ENCODE measurements at places on chromosomes 2 and 18.

- no peak for DNase-seq
Observed at GRCh38 chr2:190697421-190697820, 48.5 kb downstream of the NAB1 start.

- DNase-seq, result no peak
Observed at GRCh38 chr2:190678444-190679162, 29.7 kb downstream of the NAB1 start.

DNA sequence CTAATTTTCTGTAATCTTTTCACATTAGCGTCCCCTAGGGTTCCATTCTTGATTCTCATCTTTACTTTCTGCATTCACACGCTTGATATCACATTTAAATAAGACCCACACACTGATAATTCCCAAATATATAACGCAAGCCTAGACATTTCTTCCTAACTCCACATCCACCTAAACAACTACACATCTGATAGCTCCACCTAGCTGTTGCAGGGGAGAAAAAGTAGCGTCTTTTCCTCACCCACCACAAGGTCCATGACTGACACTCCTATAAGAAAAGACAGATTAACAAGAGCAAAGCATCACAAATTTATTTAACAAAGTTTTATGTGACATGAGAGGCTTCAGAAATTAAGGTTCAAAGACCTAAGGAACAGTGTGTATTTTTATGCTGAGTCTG is 862.2 kb upstream of the DDX18 start:
- no peak for DNase-seq

GRCh38 chr2:146847846-146848245 is 997.0 kb upstream of the ACVR2A start:
- no peak for DNase-seq

DNA sequence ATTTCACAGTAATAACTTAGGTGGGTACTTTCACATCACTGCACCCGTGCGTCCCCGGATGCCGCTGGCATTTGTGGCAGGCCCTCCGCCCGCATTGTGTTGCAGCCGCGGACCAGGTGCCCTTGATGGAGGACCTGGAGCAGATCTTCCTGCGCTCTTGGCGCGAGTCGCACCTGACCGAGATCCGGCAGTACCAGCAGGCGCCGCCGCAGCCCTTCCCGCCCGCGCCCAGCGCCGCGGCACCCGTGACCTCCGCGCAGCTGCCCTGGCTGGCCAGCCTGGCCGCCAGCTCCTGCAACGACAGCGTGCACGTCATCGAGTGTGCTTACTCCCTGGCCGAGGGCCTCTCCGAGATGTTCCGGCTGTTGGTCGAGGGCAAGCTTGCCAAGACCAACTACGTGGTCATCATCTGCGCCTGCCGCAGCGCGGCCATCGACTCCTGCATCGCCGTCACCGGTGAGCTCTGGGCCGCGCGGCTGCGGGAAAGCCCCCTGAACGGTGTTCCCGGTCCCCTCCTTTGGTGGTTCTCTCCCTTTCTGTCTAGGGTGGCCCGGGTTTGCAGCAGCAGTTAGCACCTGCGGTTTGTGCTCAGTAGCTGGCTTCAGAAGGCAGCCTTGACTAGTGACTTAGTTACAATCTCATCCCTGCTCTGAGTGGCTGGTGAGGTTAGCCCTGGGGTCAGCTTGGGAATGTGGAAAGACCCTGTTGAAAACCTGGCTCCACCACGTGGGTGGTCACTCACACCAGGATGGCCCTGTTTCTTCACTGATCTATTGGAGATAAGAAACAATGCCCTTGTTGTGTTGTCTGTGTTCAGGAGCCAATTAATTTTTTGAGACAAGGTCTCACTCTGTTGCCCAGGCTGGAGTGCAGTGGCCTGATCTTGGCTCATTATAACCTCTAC is 59.1 kb downstream of the GREB1 start:
- DNase-seq, result no peak

GRCh38 chr2:6310256-6311215 is 555.2 kb downstream of the CMPK2 start:
- no peak for DNase-seq

GRCh38 chr2:196170606-196171247 is 651 bp downstream of the STK17B start:
- no peak for DNase-seq

DNA sequence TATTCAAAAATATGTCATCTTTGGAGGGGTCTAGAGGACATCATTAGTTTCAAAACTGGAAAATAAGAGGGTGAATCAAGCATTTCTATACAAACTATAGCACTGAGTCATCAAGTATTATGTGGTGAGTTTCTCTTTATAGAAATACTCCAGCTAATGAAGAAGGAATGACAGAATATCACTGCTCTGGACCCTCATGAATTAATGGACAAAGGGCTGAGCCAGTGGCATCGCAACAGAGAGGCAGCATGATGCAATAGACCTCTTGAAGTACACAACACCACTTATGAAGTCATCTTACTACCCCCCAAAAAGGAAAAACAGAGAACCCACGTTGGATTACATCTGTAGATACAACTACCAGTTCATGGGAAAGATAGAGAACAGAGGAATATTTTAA is 27.4 kb upstream of the EIF2AK3 start:
- no peak for DNase-seq

DNA sequence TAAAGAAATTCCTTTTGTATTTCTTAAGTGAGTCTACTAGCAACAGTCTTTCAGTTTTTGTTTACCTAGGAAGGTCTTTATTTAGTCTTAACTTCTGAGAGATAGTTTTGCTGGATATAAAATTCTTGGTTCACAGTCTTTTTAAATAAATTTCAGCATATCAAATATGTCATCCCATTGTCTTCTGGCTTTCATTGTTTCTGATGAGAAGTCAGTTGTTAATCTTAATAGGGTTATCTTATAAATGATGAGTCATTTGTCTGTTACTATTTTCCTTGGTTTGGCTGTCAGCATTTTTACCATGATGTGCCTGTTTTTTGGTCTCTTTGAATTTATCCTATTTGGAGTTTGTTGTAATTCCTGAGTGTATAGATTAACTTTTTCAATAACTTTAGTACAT is 129.3 kb downstream of the FAM210A start:
- DNase-seq, result no peak

GRCh38 chr18:33440060-33441043 is at the start of gene CCDC178:
Gene CCDC178, minus strand, starts transcription at chr18:33440721. Its CDS starts 28,633 bp downstream, at chr18:33412088.
- no peak for DNase-seq

DNA sequence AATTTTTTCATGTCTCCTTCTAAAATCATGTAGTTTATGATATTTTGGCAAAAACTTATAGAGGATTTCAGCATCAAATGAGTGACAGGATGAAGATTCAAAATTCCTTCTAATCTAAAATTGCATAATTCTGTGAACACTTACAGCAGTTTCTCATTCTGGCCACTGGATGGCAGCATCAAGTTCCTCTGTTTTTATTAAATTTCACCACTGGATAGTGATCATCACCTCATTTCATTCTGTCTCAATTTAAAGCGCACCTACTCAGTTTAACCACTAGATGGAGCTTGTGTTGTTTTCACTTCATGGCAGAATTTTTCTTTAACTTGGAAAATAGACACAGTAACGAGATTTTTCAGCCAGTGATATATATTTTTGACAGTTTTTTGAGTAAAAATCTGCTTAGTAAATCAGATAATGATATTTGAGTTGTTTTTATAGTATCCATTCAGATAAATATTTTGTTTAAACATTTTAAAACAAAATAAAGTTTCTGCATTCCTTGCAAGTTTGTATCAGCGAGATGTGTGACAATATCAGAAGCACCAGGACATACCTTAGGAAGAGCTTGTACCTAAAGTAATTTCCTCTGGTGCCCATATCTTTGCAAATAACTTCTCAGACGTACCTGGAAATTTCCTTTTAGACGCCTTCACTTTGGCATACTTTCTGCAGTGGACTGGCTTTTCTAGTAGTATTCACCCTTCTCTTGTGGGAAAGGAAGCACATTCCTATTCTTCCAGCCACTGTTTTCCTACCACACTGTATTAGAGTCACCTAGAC is 94.7 kb upstream of the ARHGAP15 start:
- DNase-seq, result peak; percentile 59

GRCh38 chr18:11309172-11309571 is 159.8 kb upstream of the PIEZO2 start:
- no peak for DNase-seq

- DNase-seq, result no peak
Observed at GRCh38 chr2:98374286-98374685, 28.0 kb downstream of the CNGA3 start.

GRCh38 chr2:127566576-127566975 is 31.1 kb downstream of the MYO7B start:
- DNase-seq, result no peak

DNA sequence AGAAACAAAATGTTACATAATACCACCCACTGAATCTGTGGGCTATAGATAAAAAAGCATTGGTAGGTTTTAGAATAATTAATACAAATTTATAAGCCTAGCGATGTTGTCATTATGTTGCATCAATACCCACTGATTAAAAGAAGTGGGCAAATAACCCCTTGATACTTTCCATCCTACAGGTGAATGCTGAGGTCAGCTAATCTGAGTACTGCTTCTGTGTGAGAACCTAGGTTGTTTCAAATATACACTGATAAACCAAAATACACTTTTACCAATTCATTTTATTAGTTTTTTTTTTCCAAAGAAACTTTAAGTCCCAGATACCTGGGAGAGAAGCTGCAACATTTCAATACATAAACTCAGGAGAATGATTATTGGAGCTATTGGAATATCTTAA is 948.6 kb downstream of the LRP1B start:
- no peak for DNase-seq
